ENCODE measurements at places on chromosomes 7 and 10.

DNA sequence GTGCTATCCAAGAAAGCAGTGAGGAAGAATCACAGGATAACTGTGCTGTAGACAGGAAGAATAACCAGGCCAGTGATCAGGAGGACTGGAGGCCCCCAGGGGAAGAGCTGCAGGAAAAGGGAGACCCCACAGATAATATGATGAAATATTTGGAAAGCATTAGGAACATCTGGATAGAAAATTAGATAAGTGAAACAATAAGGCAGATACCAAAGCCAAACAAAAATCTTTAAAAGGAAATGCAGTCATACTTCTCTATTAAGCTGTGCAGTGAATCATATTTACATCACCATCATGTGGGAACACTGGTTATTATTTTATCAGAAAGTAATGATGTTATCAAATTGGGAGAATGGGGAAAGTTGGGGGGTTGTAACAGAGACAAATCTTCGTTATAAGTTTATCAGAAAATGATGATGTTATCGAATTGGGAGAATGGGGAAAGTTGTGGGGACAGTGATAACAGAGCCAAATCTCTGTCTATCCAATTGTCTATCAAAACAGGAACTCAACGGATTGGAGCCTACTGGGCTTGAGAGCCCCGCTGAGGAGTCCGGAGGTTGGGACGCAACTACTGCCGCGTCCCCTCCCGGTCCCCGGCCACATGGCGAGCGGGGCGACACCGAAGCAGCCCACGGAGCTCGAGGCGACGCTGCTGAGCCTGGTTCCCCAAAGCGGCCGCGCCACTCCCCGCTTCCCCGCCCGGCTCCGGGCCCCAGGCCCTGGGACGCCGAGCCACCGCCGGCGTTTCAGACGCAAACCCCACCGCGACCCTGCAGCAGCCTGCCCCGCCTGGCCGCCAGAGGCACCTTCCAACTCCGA, 14.0 kb upstream of the RALA start:
- no peak for DNase-seq

- no peak for DNase-seq
Observed at GRCh38 chr7:102814025-102814471, 65.2 kb downstream of the FAM185A start.

- DNase-seq, result no peak
Observed at GRCh38 chr10:78744491-78745090, 324.2 kb upstream of the ZMIZ1 start.

DNA sequence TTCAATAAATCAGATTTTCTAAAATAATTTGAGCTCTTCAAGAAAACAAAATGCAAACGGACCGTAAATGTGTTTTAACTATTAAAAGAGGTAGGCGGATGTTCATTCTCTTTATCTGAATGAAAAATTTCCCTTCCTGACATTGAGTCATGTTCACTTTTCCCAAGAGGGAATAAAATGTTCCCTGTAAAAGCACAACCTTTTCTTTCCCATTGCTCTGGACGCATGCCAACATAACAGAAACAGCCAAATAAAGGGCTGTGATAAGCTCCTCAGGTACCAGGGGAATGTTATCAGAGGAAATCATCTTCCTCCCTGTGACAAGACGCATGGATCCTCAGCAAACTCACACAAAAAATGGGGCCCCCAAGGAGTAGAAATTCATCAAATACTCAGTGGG, 251.8 kb downstream of the MTERF1 start:
- DNase-seq, result no peak

- no peak for DNase-seq
Observed at GRCh38 chr10:83367036-83367435, 772.3 kb upstream of the GHITM start.

DNA sequence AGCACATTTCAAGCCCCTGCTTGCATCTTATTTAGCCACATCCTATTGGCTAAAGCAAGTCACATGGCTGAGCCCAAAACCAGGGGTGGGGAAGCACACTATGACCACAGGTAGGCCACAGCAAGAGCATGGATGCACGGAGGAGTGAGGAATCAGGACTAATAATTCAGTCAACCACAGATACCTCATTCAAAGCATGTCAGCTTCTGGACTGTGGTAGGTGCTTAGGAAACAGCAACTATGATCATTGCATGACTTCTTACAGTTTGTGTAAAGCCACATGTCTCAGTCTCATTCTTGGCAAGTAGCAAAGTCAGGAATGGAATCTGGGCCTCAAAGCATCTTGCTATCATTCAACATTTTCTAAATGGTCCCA, 79.0 kb upstream of the EMX2 start:
- DNase-seq, result no peak

GRCh38 chr10:55233505-55233904, 432.5 kb upstream of the PCDH15 start:
- DNase-seq, result peak; percentile 73

GRCh38 chr10:30857803-30858202, 173.9 kb downstream of the ZNF438 start:
- no peak for DNase-seq

DNA sequence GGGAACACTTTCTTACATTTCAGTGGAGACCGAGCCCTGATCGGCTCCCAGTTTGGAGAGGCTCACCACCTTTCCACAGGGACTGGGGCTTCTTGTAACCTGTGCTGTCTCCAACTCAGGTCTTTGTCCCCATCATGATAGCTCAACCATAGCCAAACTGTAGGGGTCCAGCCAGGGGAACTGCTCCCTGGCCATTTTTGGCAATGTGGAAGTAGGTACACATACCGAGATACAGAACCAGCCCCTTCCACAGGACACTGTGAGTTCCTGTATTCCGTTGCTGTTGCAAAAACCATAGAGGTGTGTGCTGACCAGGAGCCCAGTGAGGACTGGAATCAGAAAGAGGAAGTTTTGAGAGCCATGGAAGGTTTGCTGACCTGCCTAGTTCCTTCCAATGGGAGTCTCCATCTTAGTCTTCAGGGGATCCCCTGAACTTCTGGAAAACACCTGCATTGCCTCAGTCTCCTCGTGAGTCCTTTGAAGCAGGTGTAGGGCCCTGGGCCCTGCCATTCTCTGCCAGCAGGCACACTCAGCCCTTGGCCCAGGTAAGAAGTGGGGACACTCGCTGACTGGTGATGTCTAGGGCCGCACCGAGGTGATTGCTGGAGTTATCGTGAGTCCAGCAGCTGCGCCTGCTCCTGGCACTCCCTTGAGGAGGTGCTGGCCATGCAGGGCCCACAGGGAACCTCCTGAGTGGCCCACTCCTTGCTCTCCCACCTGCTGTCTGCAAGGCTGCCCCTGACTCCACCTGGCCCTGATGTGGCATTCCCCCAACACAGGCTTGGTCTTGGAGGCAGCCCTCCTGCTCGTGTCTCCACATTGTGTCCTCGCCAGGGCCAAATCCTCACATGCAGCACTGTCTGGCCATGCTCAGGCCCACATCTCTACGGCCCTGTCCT, 11.2 kb downstream of the WDFY4 start:
- no peak for DNase-seq

DNA sequence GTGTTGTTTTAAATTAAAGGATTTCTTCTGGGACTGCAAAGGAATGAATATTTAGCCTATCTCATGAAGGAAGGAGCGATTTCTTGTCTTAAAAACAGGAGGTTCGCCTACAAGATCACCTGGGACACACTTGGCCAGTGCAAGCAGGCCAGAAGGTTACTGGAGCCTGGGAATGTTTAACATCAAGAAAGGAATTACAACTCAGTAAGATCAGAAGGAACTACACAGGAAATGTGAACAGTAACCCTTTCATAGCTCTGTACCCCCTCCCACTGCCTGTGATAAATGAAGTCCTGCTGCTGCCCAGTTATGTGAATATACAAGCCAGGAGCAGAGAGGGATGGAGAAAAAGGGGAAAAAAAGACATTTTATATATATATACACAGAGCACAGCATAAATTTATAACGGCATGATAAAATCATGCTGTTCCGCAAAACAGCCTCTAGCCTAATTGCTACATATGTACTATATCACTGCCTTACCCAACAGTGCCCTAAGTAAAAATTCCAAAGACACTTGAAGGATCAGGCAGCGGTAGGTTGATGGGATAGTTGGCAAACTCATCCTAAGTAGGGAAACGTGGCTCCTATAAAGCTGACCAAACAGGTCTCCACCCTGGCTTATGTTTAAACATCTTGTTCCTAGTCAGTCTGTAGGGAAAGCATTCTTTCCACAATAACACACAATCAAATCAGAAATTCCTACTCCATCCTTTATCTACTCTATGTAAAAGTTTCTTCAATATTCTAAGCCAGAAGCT, 63.8 kb downstream of the ZNF438 start:
- DNase-seq, result no peak

- peak; percentile 33 for DNase-seq
Observed at GRCh38 chr7:42606193-42606905, 305.5 kb downstream of the C7orf25 start.

GRCh38 chr7:25173184-25173583, 48.1 kb upstream of the CYCS start:
- no peak for DNase-seq

All from MM.1S (cell line).